Sigmoid colon (tissue), 7 donors: ENCODE measurements at places on chromosomes 6 and 20. TPM values are rescaled to one million over a fixed set of nuclear protein-coding genes. Genes with fewer than 3 reads are reported as not detected.

- no peak for DNase-seq
Observed at GRCh38 chr6:47762502-47762901, 19.3 kb upstream of the OPN5 start.

The NOTCH4 gene
- total RNA-seq, result 5.4 TPM

GRCh38 chr6:136059308-136059707, 190.8 kb downstream of the MTFR2 start:
- DNase-seq, result no peak

DNA sequence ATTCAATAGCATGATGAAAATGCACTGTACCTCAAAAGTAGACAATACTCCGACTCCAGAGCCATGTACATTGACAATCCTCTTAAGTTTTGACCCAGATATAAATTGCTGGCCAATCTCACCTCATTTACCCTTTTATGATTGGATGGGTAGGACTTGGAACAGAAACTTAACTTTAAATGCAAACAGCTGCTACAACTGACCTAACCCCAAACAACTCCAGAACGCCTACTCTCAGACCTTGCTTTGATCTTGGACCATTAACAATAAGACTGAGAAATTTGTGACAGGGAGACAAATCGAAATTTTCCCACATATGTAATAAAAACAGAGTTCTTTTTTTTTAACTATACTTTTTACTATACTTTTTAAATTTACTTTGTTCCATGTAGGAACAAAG, 200.5 kb upstream of the MCHR2 start:
- no peak for DNase-seq

DNA sequence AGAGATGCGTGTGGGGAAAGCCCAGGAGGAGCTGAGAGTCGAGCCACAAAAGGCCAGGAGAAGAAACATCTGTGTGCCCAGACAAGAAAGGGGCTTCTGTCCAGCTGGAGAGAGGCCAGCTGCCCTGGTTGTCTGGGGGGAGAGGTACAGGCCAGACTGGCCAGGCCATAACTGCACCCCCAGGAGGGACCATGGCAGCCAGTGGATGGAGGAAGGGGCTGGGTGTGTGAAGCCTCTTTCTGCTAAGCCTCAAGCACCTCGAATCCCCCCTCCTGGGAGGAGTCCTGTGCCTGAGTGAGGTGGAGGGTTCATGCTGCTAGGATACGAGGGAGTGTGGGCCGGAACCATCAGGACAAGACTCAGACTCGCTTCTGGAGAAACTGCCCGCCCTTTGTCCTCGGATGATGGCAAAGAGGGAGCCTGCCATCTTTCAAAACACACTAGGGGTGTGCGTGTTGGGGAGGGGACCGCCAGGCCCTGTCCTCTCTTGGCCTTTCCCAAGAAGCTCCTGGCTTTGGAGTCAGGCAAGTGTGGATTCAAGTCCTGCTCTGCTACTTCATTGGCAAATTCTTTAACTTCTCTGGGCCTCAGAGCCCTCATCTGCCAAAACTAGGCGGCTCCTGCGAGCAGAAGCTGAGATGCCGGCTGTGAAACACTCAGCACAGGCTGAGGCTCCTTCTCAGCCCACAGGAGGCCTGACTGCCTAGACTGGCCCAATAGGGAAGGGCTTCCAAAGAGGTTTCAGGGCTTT, 90.3 kb downstream of the ASXL1 start:
- peak; percentile 83 for DNase-seq
